ENCODE measurements at places on chromosomes 1 and 21.

GRCh38 chr21:41406340-41406739 lies 19.7 kb upstream of the MX1 start:
- no peak for DNase-seq

DNA sequence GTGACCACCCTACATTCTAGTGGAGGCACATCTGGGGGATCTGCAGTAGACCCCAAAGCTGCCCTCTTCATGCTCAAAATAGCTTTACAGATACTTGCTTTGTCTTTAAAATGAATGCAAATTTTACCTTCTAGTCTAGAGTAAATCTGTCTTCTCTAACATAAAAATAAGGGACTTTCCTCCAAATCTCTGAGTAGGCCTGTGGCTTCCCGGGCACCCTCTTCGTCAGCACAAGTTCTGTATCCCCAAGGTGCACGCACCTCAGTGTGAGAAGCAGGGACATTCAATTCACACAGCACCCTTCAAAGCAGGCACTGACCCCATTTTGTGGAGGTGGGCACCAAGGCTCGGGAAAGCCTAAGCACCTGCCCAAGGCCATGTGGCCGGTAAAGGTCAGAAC lies 19.0 kb downstream of the MEF2D start:
- no peak for DNase-seq

DNA sequence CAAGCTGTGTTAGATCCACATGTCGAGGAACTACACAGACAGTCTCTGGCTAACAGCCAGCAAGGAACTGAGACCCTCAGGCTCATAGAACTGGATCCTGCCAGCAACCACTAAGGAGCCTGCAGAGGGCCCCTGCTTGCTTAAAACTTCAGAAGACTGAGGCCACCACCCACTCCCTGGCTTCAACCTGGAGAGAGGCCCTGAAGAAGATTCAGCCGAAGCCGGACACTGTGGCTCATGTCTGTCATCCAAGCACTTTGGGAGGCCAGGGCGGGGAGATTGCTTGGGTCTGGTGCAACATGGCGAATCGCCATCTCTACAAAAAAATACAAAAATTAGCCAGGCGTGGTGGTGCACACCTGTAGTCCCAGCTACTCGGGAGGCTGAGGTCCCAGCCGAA lies 92.6 kb upstream of the TMPRSS2 start:
- DNase-seq = no peak

DNA sequence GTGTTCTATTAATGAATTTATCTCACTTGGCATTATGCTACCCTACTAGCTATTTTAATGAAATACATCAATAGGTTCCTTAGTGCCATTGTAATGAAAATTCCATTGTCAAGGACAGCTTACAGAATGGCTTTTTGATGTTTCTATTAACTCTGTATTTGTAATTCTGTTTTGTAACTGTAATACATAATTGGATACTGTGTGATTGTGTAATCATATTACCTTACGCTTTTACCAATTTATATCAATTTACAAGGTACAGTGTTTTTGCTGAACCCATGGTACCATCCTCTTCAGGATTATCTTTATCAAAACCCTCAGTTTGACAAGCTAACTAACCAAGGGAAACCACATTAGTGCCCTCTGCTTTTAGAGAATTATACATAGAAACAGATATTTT lies 277.9 kb downstream of the LRRC7 start:
- DNase-seq = no peak

GRCh38 chr1:155268630-155269029 lies 4.7 kb downstream of the CLK2 start:
- DNase-seq = no peak

- no peak for DNase-seq
Measured at GRCh38 chr1:212971312-212971711, 21.0 kb downstream of the VASH2 start.

DNA sequence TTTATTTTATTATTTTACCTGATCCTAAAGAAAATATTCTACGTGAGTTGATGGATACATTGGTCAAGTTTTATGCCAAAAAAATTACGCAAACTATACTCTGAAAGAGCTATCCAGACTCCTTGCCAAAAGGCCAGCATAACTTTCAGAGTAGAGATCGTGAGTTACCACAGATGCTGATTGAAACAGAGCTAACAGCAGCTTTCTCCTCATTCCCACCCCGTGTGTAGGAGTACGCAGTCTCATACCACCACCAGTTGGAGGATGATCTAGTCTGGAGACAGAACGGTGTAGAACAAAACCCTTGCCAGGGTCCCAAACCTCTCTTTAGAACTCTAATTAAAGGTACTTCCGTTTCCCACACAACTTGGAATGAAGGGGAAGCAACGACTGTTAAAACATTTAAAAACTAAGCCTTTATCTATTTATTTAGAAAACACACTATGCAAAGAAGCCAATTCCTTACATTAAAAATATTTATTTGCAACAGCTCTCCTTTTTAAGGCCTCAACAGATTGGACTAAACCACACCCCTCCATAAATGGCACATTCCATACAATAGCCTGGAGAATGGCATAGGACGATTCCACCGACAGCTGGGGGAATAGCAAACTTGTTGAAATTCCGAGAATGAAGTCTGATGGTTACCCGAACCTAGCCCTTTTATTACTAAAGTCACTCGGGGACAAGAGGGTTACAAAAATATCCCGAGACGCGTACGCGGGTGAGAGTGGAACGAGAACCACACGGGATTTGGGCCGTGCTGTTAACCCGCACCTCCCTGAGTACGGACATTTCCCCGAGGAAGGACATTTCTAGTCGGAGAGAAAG lies 1.4 kb downstream of the NUCKS1 start:
- DNase-seq = no peak

GRCh38 chr1:32741059-32741412 lies 38.5 kb upstream of the SYNC start:
- DNase-seq = no peak

- no peak for DNase-seq
Measured at GRCh38 chr1:35544976-35545375, 12.2 kb downstream of the KIAA0319L start.

DNA sequence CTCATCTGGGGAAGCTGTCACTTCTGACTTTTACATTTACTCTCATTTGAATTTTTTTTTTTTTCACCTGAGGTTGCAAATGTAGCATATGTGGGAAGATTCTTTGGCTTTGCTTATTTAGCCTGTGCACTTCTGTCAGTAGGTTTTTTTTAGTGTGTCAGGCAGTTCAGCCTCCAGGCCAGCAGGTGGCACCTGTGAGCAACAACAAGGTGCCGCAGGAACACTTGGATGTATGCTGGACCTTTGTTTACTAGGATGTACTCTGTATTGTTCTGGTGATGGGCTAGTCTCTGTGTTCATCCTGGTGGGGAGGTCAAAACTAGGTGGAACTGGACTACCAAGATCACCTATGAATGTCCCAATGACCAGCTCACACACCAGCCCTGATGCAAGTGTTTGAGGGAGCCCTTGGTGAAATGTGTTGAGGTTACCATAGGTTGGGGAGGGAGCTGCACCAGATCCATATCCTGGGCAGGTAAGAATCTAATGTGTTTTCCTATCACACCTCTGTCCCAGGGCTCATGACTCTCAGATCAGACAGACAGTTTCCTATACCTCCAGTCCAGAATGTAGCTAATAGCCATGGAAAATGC lies 618.2 kb downstream of the BRINP3 start:
- DNase-seq = no peak

DNA sequence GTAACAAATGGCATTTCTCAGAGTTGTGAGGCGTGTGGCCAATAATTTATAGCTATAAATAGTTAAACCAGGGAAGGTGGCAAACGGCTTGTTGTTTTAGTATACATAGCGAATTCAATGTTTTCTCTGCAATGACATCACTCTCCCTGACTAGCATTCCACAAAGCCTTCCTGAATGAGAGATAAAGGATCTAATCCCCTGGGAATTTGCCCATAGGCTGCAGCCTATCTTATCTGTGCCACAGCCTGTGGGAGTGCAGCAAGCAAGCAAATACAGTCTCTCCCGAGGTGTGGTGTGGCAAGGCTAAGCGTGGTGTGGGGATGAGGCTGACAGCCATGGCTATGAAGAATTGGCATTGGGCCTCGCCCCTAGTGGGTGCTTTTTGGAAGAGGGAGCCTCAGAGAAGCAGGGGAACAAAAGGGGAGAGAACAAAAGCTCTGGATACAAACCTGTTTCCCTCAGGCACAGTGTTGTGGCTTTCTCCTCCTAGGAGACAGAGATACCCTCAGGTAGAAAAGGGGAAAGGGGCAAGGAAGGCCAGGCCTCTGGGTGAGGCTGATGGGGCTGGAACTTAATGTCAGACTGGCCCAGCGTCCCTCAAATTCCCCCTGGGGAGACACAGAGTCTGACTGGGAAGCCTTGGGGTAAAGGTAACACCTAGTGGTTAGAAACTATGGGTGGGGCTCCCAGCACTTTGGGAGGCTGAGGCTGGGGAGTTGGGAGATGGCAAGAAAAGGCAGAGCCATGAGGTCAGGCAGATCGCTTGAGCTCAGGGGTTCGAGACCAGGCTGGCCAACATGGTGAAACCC lies 8.9 kb downstream of the TAGLN2 start:
- DNase-seq = no peak

- no peak for DNase-seq
Measured at GRCh38 chr1:183275322-183275721, 89.3 kb downstream of the LAMC2 start.

- no peak for DNase-seq
Measured at GRCh38 chr1:202711949-202712635, 1.8 kb upstream of the SYT2 start.

- DNase-seq = no peak
Measured at GRCh38 chr1:17933501-17933900, 174.1 kb upstream of the IGSF21 start.

DNA sequence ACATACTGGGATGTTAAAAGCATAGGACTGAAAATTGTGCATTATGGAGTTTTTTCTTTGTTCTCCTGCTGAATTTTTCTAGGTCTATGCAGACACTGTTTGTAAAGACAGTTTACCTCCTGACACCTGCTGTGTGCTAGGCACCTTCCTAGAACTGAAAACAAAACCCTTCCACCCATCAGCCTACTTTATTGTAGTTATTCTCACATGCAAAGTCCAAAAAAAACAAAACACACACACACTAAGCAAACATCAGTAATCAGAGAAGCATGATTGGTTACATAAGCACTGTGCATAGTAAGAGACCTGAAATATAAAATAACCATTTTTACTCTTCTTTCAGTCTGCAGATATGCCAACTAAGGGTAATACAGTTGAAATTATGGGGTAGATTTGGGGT lies 195.1 kb downstream of the CRB1 start:
- DNase-seq = no peak

GRCh38 chr1:247210062-247210375 lies 38.2 kb upstream of the ZNF124 start:
- DNase-seq = no peak

DNA sequence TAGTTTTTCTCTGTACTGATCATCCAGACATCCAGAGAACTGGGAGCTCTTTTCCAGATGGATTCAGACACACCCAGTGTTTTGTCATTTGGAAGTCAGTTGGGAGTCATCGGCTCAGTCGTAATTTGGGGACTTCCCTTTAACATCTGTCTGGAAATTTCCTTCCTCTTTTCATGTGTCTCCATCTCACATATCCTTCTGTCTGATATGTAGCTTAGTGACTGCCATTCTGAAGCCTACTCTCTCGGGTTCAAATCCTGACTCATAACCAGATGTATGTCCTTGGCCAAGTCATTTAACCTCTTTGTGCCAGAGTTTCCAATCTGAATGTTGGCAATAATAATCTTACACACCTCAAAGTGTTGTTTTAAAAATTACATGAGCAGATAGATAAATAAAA lies 3.0 kb downstream of the MORC3 start:
- DNase-seq = no peak

DNA sequence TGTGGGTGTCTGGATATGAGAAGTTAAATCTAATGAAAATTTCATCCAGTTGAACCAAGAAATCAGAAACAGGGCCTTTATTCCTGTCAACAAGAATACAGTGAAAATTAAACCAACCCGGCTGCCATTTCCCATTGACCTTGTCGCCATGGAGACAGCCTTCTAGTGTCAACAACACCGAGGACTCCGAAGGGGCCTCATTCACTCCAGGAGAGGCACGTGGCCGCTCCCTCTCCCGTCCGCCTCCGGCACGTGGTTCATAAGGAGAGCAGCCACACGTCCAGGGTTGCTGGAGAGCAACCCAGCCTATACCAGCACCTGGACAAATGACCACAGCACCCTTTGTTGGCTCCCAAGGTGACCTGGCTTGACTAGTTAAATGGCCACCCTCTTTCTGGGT lies 120.3 kb upstream of the VAMP3 start:
- no peak for DNase-seq

- DNase-seq = no peak
Measured at GRCh38 chr21:17925899-17926298, 106.7 kb upstream of the C21orf91 start.

- no peak for DNase-seq
Measured at GRCh38 chr1:232980355-232980978, 30.1 kb downstream of the NTPCR start.

- no peak for DNase-seq
Measured at GRCh38 chr1:237038211-237038610, 3.8 kb upstream of the RYR2 start.

DNA sequence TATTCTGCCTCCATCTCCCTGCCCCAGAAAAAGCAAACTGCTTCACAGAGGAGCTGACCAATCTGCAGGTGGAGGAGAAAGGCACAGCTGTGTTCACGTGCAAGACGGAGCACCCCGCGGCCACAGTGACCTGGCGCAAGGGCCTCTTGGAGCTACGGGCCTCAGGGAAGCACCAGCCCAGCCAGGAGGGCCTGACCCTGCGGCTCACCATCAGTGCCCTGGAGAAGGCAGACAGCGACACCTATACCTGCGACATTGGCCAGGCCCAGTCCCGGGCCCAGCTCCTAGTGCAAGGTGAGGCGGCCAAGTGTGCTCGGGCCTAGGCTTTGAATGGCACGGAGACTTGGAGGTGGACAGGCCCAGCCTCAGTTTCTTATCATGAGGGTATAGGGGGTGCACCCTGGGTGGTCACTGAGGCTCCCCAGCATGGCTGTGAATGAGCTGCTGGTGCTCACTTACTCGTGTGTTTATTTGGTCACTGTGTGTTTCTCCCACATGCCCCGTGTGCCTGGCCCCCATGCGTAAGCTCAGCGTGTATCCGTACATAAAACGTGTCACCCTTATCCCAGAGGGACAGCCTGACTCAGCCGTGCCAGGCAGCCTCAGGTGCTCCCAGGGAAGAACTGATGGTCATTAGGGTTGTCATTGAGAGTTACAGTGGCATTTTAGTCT lies 75.8 kb downstream of the OBSCN start:
- DNase-seq = no peak

DNA sequence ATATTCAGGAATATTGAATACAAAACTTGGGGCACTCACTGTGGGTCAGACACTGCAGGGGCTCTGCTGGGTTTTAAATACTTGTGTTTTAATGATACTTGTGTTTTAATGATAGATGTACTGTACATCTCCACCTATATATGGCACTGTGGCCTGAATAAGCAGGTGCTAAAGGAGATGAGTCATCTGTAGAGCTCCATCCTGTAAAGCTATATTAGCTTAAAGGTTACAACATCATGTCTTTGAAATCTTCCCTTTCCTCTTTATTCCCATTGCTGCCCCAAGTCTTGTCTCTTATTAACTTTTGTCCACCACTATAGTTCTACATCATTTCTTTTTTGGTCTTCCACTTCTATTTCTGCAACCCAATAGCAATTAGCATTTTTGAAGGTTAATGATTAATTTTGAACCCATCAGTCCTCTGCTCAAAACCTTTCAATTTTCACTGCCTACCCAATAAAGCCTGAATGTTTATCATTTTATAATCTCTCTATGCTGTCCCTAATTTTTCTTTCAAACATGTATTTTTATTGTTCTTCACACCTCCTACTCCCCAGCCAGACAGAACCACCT lies 113.3 kb upstream of the PTGFR start:
- DNase-seq = no peak

- no peak for DNase-seq
Measured at GRCh38 chr1:245008761-245009160, 144.4 kb upstream of the HNRNPU start.
